Amniotic epithelial cell (primary cell): ENCODE measurements at places on chromosomes 13 and 19.

DNA sequence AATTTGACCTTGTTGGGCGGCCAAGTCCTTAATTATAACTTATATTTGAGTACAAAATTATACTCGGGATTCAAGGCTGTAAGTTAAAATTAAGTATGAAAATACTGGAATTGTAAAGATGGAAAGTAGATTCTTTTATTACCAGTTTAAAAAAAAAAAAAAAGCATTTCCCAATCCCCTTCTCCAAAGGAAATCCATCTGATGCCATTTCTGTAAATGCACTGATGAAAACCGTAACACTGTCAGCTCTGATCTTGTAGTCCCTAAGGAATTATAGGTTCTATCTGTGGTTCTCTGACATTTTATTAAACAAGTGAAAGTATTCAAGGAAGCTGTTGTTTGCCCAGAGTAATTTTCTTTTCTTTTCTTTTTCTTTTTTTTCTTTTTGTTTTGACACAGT, 41.6 kb upstream of the HNRNPA1L2 start:
- no peak for DNase-seq

GRCh38 chr19:41641879-41642485, 15.1 kb upstream of the CEACAM4 start:
- DNase-seq: peak; percentile 26

- DNase-seq: no peak
Observed at GRCh38 chr13:56558698-56559320, 581.9 kb upstream of the PRR20A start.

DNA sequence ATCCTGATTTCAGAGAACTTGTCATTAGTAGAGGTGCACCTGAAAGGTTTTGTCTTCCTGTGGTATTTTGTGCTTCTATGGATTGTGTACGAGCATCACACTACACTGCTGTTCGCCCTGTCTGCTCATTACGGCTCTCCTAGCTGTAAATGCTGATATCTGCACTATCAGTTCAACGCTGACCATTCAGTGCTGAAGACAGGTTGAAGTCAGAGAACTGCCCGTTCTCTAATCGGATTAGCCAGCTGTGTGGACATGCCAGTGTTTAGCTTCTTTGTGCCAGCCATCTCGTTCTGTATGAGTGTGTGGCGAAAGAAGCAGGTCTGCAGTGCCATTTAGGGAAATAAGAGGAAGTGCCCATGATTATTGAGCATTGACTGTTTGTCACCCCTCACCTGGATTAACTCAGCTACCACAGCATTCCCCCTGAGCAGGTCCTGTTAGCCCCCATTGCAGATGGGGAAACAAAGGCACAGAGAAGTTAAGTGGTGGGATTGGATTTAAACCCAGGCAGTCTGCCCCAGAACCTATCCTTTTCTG, 21.6 kb upstream of the C1QTNF9 start:
- no peak for DNase-seq

DNA sequence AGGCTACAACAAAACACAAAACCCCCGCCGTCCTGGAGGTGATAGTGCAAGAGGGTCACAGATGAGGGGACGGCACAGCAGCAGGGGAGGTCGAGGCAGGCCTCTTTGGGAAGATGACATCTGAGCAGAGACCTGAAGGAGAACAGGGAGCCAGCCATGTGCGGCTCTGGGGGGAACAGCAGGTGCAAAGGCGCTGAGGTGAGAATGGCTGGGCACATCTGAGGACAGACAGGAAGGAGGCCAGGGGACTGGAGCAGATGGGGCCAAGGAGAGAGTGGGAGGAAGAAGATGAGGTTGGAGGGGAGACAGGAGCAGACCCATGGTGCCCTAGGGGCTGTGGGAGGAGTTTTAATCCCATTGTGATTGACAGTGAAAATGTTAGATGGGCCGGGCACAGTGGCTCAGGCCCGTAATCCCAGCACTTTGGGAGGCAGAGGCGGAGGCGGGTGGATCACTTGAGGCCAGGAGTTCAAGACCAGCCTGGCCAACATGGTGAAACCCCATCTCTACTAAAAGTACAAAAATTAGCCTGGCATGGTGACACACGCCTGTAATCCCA, 1.8 kb upstream of the CKM start:
- DNase-seq: no peak

DNA sequence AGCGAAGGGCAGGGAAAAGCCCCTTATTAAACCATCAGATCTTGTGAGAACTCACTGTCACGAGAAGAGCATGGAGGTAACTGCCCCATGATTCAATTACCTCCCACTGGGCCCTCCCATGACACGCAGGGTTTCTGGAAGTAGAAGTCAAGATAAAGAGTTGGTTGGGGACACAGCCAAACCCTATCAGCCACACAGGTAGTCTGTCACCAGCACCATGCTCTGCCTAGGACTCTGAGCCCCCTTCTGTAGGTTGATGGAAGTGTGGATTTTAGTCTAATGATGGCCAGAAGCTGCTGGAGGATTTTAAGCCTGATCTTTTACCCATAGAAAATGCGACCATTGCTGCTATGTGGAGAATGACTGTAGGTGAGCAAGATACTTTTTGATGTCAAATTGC, 60.8 kb downstream of the ARHGEF7 start:
- DNase-seq: no peak

DNA sequence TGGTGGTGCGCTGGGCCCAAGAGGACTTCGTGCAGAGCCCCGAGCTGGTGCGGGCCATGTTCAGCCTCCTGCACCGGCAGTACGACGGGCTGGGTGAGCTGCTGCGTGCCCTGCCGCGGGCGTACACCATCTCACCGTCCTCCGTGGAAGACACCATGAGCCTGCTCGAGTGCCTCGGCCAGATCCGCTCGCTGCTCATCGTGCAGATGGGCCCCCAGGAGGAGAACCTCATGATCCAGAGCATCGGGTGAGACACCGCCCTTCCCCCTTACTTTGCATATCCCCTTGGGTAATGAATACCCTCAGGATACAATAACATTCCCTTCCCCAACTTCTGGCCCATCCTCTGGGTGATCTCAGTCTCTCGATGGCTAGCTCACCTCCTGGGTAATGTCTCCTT, 60.9 kb downstream of the RYR1 start:
- DNase-seq: no peak

- DNase-seq: peak; percentile 61
Observed at GRCh38 chr13:109778102-109778542, 8.3 kb downstream of the IRS2 start.

GRCh38 chr13:42063105-42063504, 14.7 kb downstream of the DGKH start:
- DNase-seq: no peak

DNA sequence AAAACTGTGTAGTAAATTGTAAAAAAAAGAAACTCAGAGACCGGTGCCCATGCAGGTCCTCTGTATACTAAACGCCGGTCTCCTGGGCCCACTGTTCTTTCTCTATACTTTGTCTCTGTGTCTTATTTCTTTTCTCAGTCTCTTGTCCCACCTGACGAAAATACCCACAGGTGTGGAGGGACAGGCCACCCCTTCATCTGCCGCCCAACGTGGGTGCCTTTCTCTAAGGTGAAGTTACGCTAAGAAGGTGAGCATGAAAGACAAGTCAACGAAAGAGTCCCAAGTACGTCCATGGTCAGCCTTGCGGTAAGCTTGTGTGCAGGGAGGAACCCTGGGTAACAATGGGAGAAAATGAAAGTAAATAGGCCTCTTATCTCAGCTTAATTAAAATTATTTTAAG, 48.0 kb upstream of the WASF3 start:
- no peak for DNase-seq

DNA sequence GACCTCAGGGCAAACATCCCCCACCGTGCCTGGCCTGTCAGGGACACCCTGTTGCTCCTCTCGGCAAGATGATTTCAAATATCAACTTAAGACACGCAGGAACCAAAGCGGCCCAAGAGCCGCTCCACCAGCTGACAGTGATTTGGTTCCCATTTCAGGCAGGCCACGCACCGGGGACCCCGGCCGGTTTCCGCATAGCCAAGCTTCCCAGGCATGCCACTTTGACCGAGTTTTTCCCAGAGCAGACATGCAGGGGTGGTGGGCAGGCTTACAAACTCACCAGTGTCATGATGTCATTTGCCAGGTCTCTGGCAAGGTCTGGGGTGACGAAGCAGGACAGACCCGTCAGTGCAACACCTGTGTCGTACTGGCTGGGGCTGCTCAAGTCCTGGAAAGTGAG, 19.2 kb downstream of the AP3D1 start:
- DNase-seq: no peak

GRCh38 chr19:49687566-49688316, 1.7 kb upstream of the ADM5 start:
- no peak for DNase-seq

DNA sequence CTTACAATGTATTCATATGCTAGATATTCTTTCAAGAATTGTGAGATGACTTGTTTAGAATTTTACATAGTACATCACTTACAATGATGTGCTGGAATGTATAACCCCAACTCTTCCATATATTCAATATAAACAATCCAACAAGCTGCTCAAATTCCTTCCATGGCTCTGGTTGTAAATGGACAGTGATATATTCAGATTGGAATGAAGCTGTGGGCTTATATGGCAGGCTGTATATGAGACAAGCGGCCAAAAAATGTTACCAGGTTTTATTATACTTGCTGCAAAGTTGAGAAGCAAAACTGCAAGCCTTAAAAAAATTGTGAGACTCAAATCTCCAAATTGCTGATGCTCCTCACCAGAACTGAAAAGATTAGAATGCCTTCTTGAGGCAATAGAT, 83.6 kb upstream of the KLF12 start:
- DNase-seq: peak; percentile 61

DNA sequence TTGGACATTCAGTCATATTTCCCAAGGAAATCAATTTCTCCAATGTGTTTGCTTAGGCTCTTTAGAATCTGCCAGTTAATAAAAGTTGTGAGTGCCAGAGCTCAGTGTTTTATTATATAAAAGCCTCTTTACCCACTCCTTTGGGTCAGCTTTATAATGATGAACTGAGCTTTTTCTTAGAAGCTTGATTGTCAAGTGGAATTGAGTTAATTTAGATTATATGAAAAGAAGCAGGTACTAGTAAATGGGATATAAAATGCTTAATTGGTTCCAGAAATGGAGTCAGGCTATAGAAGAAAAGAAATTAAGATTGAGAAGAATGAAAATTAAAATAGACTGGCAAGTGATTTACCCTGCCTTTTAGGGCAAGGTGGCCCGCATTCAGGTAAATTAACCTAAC, 363.2 kb downstream of the SLITRK6 start:
- DNase-seq: no peak

- DNase-seq: no peak
Observed at GRCh38 chr13:37608750-37609339, 10.3 kb upstream of the POSTN start.

DNA sequence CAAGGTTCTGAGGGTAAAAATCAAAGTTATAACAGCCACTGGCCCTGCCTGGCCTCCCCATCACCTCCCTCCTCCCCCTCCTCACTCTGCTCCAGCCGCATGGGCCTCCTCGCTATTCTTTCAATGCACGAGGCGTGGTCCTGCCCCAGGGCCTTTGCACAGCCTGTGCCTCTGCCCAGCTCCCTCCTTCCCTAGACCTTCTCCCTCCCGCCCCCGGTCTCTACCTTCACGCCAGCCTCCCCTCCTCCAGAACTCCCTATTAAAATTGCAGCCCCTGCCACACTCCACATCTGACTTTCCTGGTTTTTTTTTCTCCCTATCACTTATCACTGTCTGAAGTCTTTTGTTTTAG, 3.3 kb downstream of the RAX2 start:
- DNase-seq: no peak
